ENCODE measurements at places on chromosomes 3 and 15.

GRCh38 chr3:153172796-153173757, 11.1 kb downstream of the RAP2B start:
- DNase-seq, result no peak

DNA sequence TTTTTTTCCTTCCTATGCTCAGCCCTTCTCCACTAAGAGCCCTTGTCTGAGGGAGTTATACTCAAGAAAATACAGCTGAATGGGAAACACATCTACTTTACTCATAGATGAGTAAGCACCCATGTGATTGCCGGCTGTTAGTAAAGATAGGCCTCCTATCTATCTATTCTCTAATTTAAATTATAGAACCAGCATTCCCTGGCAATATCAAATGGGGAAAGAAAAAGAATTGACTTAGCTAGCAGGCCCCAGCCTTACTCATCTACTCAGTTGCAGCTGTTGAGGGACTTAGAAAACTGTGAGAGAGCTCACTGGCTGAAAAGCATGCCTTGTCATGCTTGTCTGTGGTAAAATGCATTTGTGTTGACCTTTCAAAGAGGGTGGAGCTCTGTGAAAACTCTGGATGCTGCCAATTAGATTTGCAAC, 116.9 kb upstream of the LRRFIP2 start:
- DNase-seq, result no peak

- DNase-seq, result no peak
Observed at GRCh38 chr3:52065264-52065756, 8.9 kb upstream of the DUSP7 start.

DNA sequence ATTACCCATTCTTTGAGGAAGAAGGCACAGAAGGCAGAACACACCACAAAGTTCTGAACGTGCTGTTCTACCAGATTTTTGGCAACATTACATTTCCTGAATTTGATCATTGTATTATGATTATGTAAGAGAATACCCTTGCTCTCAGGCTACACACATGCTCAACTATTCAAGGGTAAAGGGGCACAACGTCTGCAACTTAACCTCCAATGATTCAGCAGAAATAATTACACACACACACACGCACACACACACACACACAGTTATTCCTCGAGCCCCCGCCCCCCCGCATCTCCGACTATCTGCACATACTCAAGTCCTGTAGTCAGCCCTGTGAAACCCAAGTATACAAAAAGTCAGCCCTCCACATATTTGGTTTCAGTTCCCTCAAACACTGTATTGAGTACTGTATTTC, 26.8 kb downstream of the RPN1 start:
- DNase-seq, result no peak

- no peak for DNase-seq
Observed at GRCh38 chr15:80152896-80153876, at the start of gene FAH. FAH (plus strand) TSS chr15:80152999; CDS start chr15:80153055, 56 bp downstream.

GRCh38 chr15:28020644-28021043, 78.5 kb downstream of the OCA2 start:
- DNase-seq, result no peak

GRCh38 chr3:26636096-26636727, 13.6 kb downstream of the LRRC3B start:
- no peak for DNase-seq

All from NCI-H774 (cell line).